ENCODE measurements at places on chromosomes 3 and 15.

DNA sequence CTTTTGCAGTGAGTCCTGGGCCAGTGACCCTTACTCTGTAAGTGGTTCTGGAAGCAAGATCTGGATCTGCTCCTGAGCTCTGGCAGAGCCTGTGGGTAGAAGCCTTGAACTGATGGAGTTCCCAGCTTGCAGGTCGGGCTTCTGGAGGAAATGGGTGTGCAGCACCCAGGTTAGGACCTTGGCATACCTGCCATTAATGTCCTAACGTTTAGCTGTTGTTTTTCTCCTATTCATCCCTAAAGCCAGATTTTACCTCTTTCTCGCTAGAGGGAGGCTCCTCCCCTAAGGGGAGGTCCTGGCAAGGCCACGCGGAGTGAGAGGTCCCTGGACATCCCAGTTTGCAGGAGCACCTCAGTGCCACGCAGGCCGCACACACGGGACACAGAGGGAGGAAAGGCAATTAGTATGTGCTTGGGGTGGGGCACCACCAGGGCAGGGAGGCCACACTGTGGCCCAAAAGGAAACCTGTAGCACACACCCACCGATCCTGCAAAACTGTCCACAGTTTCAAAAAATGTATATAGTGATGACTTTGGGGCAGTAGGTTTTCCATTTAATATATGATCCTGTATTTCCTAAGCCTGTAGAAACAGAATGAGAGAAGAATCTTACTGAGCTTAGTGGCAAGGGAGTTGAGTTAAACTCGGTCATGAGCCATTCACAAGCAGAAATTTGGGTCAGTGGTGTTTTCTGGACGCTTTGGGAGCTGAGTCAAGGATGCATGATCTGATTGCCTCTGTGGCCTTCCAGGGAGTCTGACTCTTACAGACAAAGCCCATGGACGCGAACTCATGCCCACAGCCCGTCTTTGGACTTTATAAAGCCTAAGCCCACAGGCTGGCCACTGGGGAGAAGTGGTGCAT is 148.7 kb downstream of the LRRK1 start:
- DNase-seq: no peak

GRCh38 chr3:62562596-62562995 is 189.2 kb upstream of the FEZF2 start:
- no peak for DNase-seq

DNA sequence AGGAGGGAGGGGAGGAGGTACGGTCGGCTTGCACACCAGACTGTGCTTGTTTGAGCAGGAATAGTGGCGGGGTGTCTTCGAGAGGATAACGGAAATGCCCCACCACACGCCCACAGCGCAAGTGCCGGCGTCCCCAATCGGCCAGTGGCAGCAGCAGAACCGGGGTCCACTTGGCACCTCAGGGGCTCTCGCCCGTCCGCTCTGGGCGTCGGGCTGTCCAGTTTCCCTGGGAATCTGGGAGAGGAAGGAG is 53.7 kb downstream of the CCDC54 start:
- peak; percentile 24 for DNase-seq

GRCh38 chr3:27613846-27614500 is 108.2 kb downstream of the EOMES start:
- DNase-seq: no peak

DNA sequence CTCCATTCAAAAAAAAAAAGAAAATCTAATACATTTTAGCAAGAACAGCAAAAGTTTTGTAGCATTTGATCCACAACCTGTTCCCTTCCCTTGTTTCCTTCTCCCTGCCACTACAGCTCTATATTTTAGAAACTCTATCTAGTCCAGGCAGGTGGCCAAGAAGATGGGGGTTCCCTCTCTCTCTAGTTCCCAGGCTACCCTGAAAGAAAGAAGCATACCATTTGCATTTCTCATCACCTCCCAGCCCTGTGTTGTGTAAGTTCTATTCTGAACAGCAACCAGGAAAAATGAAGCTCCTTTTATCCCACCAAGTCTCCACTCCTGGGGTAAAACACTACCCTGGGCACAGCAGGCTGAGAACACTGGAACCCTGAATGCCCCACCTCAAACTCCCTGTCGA is 100.0 kb downstream of the PCCB start:
- DNase-seq: no peak

GRCh38 chr3:124230998-124231397 is 239.1 kb upstream of the ROPN1 start:
- DNase-seq: no peak

DNA sequence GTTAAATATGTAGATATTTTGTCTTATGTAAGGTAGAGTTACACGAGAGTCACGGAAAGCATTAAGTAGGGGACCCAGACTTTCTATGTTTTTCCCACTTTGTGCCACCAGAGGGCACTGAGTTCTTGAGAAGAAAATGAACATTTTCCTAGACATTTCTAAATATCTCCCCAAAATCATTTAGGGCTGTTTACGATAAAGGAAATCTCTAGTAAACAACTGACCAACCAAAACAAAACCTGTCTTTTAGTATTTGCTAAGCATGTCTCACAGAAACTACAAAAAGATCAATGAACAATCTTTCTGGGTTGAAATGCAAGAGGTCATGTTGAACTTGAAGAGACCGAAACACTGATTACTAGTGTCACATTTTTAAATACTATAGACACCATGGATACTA is 16.1 kb downstream of the POU1F1 start:
- peak; percentile 47 for DNase-seq

DNA sequence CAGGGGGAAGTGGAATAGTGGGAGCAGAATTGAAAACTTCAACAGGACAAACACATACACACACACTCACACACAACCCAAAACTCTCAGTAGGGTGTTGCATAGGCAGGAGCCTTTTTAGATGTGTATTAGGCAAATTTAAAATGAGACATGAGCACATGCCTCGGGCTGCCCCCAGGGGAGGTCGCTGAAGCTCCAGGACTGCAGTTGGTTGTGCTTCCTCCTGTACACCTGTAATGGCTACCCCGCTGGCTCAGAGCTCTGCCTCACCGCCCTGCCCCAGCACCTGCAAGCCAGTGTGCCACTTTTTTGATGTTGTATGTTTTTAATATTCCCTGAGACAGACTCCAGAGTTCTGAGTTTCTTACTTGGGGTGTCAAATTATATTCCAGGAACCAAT is 303.4 kb upstream of the NR2E3 start:
- DNase-seq: no peak

Data from CD4-positive, alpha-beta T cell treated with Interleukin-12 subunit alpha and Interleukin-12 subunit beta, for 1 hour (primary cell).